ENCODE measurements at places on chromosomes 2 and 18.
A peak's percentile ranks its signal among the peaks of the same experiment; 100 is the strongest.

GRCh38 chr2:37767959-37768925, 96.8 kb upstream of the CDC42EP3 start:
- no peak for DNase-seq

DNA sequence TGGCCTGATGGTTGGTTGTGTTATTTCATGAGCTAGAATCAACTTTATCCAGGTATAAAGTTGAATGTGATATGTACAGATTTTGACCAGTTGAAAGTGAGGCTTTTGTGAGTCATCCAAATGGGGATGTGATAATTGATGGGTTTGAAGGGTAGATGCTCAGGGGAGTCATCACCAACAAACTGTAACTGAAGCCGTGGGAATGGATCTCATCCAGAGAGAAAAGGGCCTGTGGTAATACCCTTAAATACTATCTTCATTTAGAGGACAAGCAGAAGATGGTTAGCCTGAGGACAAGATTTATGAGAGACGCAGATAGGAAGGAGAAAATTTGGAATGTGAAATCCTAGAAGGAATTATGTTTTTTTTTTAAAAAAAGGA, 90.5 kb upstream of the MYO3B start:
- no peak for DNase-seq

GRCh38 chr2:110650346-110650745, 27.5 kb downstream of the BUB1 start:
- peak; percentile 87 for DNase-seq

GRCh38 chr18:32919799-32920198, 147.0 kb upstream of the KLHL14 start:
- DNase-seq, result peak; percentile 12

DNA sequence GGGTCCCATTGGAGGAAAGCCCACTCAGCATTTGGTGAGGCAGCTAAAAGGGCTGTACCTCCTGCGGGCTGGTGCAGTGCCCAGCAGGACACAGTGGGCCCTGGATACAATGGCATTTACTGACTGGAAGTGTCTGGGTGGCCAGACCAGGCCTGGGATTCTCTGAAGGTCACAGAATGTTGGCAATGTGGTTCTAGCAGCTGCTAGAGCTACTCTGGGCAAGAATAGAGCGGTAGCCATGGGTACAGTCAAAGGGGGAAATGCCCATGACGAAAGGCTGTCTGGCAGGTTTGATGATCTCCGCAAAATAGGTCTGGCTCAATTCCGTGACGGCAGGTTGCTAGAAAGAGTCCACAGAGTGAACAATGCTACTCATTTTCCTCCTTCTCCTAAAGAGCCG, 241.8 kb downstream of the AFF3 start:
- peak; percentile 48 for DNase-seq

DNA sequence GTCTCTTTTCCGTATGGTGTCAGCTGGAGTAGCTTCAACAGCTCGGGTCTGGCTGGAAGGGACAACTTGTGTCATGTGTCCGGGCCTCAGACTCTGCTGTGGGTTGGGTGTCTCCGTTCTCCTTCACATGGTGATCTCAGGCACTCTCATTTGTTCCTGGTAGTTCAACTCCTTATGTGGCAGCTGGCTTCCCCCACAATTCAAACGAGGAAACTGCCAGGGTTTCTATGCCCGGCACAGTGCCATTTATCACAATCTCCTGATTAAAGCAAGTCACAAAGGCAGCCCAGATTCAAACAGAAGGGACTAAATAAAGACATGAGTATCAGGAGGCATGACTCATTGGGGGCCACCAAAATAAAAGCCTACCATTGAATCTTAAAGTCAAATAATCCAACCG, 22.7 kb downstream of the MRO start:
- peak; percentile 45 for DNase-seq

GRCh38 chr2:172586245-172586891, 30.5 kb downstream of the PDK1 start:
- DNase-seq, result no peak

GRCh38 chr2:143261986-143262385, 132.8 kb downstream of the ARHGAP15 start:
- no peak for DNase-seq

DNA sequence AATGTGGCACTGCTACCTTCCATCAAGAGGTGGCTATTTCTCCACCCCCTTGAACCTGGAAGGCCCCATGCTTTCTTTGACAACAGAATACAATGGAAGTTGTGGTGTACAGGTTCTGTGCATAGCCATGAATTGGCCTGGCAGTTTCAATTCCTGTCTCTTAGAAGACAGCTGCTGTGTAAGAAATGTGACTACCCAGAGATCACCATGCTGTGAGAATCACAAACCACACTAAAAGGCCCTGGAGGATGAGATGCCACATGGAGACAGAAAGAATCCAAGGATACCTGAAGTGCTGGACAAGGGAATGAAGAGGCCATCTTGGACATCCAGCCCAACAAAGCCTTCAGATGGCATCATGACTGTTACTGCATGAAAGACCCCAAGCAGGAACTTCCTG, 47.7 kb upstream of the EHBP1 start:
- no peak for DNase-seq

DNA sequence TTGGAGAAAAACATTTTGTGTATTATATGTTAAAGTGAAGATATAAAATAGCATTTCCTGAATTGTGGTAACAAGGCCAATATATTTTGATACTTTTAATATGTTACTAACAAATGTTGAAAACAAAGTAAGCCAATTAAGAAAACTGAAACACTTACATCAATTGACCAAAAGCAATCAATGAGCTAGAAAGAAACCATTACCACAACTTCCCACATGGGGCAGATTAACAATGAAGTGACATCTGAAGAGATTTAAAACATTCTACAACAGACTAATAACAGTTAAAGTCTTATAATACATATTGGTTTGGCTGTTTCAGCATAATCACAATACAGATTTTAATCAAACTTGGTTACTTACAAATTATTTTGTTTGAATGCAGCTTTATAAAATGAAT, 282.4 kb upstream of the NETO1 start:
- DNase-seq, result no peak

DNA sequence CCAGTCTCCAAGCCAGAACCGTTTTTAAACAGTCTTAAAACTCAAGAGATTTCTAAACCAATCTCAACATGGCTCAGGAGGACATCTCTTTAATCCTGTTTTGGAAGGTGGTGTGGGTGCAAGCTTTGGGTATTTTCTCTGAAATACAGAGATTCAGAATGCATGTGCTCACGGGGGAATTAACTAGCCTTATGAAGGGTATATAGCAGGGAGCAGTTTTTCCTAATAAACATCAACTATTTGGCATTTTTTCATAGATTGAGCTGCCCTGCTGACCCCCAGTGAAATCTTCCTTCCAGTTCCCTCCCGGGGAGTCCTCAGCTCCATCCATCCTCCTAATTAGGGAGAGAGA, 122.6 kb downstream of the SMAD7 start:
- DNase-seq, result no peak

DNA sequence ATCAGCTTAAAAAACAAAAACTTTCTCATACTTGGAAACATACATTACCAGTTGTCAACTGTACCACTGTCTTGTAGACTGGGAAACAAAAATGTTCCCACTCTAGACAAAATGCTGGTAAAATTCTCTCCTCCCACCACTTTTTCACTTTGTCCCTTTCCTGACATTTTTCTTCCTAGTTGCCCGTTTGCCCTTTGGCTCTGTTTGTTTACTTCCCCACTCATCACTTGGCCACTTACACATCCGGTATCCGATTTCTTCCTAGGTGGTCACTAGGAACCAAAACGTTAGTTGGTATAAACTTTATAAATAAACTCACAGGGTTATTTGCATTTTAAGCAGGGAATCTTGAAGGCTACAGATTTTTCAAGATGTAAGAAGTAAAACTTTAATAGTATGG, 84.9 kb downstream of the METTL4 start:
- DNase-seq, result no peak

DNA sequence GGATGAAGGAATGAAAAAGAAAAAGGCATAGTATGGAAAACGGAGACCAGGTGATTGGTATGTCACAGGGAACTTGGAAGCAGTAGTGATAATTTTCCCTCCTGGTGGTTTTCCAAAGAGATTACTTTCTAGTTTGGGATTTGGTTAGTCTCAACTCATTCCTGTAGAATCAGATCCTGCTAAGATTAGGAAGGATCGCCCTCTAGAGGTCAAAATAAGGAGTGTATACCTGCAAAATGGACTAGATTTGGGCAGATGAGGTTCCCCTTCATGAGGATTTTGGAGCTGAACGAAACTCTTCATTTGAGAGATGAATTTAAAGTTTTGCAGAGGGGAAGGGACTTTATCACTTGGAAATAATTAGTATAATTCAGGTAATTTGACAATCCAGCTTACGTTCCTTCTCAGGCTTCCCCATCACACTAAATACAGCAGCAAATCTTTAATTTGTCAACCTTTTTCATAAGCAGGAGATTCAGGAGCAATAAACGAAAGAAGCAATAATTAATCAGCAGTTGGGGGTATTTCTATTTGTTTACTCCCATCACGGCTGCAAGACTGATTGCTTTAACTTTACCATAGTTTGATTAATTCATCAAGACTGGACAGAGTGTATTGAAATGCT, 65.2 kb downstream of the CCDC195 start:
- DNase-seq, result peak; percentile 80
